COR-L47 (cell line): ENCODE measurements at places on chromosomes 13 and 19.

DNA sequence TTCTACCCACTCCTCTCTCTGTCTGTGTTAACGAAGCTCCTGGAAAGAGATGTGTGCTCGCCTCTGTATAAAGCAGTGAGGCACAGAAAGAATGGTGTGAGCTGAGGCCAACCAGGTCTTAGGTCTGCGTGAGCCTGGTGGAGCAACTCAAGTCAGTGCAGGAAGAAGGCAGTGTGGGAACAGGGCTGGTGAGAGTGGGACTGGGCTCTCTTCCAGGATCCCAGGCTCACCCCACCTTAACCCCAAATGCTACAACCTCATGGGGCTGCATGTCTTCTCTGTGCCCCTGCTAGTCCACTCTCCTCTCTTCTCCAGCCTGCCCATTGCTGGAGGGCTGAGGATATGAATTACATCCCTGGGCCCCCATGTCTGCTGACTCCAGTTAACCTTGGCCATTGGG lies 127.4 kb downstream of the DCT start:
- DNase-seq = no peak

- no peak for DNase-seq
Observed at GRCh38 chr13:85503797-85504196, 295.4 kb downstream of the SLITRK6 start.

DNA sequence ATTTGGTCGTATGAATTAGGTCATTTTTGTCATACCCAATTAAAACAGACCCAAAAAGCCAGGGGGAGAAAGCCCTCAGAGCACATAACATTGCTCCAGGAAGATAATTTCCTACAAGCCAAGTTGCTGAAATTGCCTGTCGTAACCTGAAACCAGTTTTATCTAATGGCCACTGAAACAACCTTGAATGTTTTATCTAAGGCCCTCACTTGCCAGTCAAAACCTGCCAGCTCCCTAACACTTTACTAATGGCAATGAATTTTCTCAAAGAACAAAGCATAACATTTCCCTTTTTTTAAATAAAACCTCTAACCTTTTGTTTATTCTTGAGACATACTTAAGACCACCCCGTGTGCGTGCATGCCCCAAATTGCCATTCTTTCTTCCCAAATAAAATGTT lies 496.2 kb upstream of the KLHL1 start:
- DNase-seq = no peak

DNA sequence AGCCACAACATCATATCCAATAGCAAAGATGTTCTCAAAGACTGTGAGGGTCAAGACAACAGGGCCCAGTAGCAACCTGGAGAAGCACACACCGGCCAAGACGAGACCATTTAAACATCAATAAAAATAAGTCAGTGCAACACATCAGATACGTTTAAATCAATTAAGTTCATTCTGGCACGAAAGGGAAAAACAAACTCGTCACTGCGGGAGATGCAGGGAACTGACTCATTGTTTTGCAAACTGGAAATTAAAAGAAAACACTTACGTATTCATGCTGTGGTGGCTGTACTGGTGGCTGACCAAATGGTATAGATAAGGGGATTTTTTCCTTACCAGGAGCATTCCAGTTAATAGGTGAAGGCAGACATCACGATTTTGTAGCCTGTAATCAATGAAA lies 26.3 kb upstream of the SLC15A1 start:
- DNase-seq = no peak

- no peak for DNase-seq
Observed at GRCh38 chr19:56839652-56840450, 675 bp downstream of the PEG3 start.

DNA sequence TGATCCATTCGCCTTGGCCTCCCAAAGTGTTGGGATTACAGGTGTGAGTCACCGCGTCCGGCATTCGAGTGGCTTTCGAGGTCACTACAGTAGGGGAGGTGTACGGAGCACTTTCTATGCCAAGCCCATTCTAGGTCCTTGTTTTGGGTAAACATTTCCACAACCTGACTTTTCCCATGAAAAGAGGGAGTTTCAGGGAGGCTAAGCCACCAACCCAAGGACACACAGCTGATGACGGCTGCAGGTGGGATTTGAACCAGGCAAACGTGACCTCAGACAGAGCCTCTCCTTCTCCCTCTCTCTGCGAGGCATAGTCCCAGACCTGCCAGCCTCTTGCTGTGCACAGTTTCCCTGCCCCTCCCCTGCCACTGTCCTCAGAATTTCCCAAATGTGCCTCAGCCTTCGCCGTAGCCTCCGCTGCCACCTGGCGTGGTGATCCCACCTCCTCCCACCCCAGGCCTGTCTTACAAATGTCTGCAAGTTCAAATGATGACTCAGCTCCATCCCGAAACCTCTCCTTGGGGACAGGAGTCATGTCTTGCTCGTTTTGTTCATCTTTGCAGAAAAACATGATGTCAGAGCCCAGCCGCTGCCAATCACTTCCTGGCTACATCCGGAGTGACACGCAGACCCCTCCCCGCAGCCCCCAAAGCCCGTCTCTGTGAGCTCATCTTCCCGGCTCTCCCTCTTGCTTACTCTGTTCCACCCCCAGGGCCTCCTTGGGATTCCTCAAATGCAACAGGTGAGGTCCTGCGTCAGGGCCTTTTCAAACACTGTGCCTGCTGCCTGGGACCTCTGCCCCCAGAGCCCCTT lies 6.6 kb upstream of the GADD45B start:
- no peak for DNase-seq

- no peak for DNase-seq
Observed at GRCh38 chr13:108230377-108230776, 12.2 kb downstream of the ABHD13 start.

DNA sequence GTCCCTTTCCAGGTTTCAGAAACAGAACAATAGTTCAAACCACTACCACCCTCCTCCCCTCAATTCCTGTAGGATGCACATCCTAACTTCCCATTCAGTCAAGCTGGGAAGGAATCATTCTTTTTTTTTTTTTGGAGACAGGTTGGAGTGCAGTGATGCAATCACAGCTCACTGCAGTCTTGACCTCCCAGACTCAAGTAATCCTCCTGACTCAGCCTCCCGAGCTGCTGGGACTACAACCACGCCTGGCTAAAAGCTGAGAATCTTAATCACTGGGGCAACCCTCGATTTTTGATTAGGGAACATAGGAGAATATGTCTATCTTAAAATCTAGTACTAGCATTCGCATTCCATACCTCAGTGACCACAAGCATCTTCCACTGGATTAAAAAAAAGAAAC lies 146.2 kb downstream of the ABCC4 start:
- no peak for DNase-seq

- DNase-seq = no peak
Observed at GRCh38 chr19:5282901-5283300, 57.7 kb downstream of the PTPRS start.

- DNase-seq = no peak
Observed at GRCh38 chr13:20174656-20175405, 14.0 kb upstream of the GJA3 start.
